NCI-H1417 treated with DMSO at 0.1 percent for 48 hours (cell line): ENCODE measurements at places on chromosomes 2 and 18.
A peak's percentile ranks its signal among the peaks of the same experiment; 100 is the strongest.

- DNase-seq: no peak
Measured at GRCh38 chr2:144681389-144681788, 161.5 kb upstream of the ZEB2 start.

GRCh38 chr2:129203331-129203730, 776.1 kb upstream of the RAB6C start:
- no peak for DNase-seq

DNA sequence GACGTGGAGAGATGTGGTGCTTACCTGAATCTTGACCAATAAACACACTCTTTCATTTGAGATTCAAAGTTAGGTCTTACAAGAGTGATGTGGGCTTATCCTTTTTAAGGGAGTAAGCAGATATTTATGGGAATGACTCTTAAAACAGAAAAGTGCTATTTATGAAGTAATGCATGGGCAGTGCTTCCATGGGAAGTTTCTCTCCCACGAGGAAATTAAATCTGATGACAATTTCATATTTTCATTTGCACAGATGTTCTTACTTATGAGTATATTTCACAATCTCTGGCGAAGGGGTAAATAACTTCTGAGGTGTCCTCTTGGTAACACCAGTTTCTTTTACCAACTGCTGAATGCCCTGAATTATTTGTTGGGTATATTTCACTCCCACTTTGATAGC, 21.0 kb downstream of the PNPT1 start:
- DNase-seq: no peak

- DNase-seq: no peak
Measured at GRCh38 chr2:70305531-70305930, 3.7 kb upstream of the FAM136A start.

DNA sequence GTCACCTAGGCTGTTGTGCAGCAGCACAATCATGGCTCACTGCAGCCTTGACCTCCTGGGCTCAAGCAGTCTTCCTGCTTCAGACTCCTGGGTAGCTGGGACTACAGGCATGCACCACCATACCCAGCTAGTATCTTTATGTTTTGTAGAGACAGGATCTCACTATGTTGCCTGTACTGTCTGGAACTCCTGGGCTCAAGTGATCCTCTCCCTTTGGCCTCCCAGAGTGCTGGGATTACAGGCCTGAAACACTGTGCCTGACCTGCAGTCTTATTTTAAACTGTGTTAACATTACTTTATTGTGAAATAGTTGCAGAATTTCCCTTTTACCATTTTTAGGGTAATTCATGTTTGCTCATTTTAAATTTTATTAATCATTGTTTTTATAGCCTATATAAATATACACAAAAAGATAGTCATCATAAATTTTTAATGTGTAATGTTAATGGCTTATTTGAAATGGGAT, 24.6 kb downstream of the EML4 start:
- no peak for DNase-seq

GRCh38 chr18:76357585-76358260, 137.3 kb downstream of the ZNF516 start:
- DNase-seq: no peak

- peak; percentile 65 for DNase-seq
Measured at GRCh38 chr2:31170071-31170698, 31.9 kb upstream of the GALNT14 start.

DNA sequence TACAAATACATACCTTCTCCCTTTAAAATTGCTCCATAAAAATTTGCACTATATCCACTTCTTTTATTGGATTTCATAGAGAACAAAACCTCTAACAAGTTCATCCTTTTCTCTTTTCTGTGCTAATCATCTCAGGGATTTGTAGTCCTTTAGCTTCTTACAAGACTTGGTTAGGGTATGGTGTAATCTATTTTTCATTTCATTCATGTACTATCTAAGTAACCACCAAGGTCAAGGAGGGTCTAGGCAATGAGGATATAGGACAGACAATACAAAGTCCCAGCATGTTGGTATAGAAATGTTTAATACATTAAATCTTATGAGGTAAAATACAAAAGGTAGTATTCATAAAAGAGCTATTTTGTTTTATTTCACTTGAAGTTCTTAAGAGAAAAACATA, 17.5 kb downstream of the C2orf69 start:
- DNase-seq: no peak

DNA sequence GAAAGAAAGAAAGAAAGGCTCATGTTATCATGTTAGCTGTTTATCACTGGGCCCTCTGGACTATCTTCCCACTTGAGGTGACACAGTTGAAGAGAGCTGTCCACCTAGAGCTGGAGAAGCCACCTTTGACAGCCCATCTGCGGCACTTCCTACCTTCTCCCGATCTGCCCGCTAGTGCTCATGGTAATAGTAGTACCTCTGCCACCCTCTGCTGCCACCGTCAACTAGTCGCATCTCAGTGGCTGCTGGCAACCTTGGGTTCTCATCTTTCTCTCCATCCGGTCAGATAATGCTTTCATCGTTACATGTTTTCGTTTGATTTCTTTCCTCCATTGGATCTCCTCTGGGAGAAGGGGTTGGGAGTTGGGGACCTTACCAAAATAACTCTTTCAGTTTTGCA, 63.2 kb upstream of the COPS8 start:
- no peak for DNase-seq

DNA sequence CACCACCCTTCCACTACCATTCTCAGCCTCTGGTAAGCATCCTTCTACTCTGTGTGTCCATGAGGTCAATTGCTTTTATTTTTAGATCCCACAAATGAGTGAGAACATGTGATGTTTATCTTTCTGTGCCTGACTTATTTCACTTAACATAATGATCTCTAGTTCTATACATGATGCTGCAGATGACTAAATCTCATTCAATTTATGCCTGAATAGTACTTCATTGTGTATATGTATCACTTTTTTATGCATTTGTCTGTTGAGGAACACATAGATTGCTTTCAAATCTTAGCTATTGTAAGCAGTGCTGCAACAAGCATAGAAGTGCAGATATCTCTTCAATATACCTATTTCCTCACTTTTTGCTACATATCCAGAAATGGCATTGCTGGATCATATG, 733.3 kb downstream of the SUCLG1 start:
- DNase-seq: no peak

DNA sequence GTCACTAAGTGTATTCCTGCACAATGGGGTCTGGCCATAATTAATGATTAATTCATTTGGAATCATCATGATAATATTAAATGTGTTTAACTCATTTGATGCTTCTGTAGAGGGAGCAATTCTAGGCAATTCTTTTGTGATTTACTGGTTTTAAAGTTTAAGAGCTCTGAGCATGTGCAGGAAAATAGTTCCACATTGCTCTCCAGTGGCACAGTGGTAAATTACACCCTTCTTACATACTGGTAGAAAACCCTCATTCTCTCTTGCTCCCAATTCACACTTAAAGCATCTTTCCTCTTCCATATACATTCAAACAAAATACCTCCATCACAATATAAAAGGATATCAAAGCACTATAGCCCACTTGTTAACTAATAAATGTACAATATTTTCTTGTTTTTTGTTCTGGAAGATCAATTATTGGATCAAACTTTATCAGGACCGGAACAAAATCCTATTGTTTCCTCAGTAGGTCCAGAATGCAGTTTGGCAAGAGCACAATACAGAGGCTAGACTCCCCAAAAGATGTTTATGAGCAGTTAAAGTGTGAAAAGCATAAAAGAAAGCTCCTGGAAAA, 844.3 kb downstream of the MBD2 start:
- peak; percentile 70 for DNase-seq

DNA sequence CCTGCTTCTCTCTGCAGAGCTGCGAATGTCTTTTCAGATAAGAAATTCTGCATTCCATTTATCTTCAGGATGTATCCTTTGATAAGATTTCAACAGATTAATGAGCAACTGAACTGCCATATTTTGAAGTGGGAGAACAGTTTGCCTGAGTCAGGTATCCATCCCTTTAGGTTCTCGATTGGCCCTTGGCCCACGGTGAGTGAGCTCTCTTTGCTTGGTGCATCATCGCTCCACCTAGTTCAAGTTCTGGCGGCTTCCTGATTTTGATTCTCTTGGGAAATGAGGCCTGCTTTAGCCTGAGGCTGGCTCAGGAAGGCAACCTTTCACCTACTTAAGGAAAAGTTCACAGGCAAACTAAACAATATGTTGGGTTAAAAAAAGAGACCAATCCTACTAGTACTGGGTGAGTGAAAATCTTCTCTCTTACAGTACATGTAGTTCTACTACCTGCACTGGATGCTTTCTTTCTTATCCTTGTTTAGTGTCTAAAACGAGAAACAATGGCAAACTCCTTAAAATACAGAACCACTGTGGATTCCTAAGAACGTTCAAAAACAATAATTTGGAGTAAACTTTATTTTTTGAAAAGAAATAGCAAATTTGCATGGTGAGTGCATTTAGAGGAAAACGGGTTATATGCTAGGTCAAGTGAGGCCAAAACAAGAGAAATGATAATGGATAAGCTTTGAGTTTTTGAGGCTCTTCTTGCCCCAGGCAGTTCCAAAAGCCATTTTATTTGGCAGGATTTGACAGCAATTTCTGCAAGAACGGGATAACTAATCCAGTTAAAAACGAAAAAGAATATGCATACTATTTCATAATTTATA, 837 bp upstream of the ACSL3 start:
- DNase-seq: no peak

- no peak for DNase-seq
Measured at GRCh38 chr2:137677466-137677865, 286.8 kb upstream of the HNMT start.

DNA sequence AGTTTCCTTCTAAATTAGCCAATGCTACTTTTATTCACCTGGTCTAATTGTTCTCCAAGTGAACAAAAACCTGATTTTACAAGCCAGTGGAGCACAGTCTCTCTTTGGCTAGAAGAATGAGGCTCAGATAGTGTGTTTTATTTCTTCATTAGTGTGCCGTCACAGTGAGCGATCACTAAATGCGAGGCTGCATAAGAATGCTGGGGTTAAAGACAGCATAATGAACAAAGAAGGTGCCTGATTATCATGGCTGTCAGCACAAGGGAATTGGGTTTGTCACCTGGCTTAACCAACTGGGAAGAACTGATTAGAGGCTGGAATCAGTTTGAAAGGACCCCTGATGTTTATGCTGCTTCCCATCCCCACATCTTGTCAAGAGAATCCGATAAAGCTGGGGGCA, 76.4 kb downstream of the EPHA4 start:
- DNase-seq: no peak

DNA sequence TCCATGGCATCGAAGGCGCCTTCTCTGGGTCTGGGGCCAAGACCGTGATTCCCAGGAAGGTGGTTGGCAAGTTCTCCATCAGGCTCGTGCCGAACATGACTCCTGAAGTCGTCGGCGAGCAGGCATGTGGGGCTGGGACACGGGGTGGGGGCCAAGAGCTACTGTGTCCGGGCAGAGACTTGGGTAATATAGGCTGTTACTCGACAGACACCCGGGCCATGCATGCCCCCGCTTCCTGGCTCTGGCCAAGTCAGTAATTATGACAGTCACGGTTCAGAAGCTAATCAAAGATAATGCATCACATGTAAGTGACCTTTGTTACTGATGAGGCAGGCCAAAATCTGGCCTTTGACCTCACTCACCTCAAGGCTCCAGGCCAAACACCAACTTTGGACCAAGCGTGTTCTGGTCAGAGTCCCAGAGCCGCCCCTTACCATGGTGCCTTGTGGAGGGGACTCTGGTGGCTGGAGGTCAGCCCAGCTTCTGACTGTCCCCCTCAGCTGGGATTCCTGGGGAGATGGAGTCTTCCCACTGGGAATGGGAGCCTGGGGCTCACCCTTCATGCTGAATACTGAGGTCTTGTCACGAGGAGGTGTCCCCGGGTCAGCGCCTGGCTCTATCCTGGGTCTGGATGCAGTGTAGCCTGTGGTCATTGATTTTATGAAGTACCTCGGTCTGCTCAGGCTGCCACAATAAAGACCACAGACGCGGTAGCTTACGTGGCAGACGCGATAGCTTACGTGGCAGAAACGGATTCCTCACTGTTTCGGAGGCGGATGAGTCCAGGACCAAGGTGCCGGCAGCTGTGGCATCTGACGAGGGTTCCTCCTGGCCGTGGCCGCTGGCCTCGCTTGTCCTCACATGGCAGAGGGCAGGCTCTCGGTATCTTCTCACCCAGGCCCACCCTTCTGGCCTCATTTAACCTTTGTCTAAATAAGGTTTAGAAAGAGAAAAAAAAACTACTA, 17.7 kb upstream of the CNDP1 start:
- DNase-seq: no peak
